ENCODE measurements at places on chromosomes 7 and 10.

DNA sequence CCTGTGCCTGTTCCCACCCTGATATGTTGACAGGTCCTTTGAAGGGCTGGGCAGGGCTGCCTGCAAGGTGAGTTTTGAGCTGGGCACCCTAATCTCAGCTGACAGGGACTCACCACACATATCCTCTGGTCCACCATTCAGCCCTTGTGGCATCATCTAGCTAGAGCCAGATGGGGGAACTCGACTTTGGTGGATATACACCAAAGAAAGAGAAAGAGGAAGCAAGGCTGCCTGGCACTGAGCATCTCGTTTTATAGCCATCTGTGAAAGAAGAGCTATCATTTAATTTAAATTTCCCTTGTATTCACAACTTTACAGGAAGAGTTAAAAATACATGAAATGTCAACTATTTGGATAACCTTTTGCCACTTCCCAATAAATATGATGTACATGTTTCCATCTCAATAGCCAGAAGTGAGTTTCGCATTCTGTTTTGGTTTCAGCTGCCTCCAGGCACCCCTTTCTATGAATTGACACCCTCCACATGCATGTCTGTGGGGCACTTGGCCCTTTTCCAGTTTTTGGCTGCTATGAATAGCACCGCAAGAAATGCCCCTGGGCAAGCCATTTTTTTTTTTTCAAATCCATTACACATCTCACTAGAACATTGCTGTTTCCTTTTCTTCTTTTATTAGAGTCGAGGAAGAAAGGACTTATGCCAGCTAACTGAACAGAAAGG, 22.9 kb upstream of the GRB10 start:
- H3K36me3 ChIP-seq: no peaks in the 10 kb centered on the region
- H3K4me3 ChIP-seq: no peak overlapping the region
- DNase-seq: no peak

- peaks cover 9% of the 10 kb centered on the region for H3K36me3 ChIP-seq
- H3K4me1 ChIP-seq: no peaks in the 10 kb centered on the region
- DNase-seq: no peak
- no peak overlapping the region for H3K27ac ChIP-seq
Observed at GRCh38 chr7:99073839-99074446, 70.0 kb downstream of the SMURF1 start.

DNA sequence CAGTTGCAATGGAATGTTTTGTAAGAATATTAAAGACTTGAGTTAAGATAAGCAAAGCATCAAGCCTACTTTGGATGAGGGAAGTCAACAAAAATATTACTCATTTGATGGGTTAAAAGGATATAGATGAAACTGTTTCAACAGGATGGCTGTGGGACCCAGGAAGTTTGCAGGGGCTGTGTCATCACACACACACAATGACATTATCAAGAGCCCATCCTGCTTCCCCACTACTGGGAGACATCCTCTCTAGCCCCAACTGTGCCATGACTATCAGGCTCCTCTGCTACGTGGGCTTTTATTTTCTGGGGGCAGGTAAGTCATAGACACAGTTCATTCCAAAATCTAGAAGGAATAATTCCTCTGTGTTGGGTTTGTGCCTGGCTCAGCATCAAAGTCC, 78.8 kb upstream of the PRSS1 start:
- no peaks in the 10 kb centered on the region for H3K36me3 ChIP-seq
- no peak for DNase-seq
- H3K27me3 ChIP-seq: no peaks in the 10 kb centered on the region
- H3K4me3 ChIP-seq: no peak overlapping the region

DNA sequence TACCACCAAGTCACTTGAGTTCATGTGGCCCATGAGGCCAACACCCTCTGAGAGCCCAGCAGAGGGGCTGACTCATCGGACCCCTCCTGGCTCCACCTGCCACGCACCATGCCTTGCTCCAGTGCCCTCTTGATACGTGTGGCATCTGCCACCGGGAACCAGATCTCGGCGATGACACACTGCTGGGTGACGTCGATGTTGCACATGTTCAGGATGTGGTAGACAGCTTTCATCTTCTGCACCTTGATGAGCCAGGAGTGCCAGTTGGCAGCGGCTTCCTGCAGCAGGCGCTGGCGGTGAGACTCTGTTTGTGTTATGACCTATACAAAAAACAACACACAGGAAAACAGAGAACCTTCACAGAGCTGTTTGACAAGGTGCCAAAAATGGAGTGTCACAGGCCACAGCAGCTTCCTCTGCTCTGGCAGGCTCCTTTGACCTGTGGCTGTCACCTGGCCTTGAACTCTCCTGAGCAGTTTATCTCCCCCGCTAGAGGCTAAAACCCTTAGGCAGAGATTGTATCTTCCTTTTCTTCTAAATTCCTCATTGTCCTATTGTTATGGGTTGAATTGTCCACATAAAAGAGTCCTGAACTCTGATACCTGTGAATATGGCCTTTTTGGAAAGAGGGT, 45.2 kb upstream of the TMEM213 start:
- no peaks in the 10 kb centered on the region for H3K4me1 ChIP-seq
- H3K36me3 ChIP-seq: no peaks in the 10 kb centered on the region
- H3K27me3 ChIP-seq: no peaks in the 10 kb centered on the region

DNA sequence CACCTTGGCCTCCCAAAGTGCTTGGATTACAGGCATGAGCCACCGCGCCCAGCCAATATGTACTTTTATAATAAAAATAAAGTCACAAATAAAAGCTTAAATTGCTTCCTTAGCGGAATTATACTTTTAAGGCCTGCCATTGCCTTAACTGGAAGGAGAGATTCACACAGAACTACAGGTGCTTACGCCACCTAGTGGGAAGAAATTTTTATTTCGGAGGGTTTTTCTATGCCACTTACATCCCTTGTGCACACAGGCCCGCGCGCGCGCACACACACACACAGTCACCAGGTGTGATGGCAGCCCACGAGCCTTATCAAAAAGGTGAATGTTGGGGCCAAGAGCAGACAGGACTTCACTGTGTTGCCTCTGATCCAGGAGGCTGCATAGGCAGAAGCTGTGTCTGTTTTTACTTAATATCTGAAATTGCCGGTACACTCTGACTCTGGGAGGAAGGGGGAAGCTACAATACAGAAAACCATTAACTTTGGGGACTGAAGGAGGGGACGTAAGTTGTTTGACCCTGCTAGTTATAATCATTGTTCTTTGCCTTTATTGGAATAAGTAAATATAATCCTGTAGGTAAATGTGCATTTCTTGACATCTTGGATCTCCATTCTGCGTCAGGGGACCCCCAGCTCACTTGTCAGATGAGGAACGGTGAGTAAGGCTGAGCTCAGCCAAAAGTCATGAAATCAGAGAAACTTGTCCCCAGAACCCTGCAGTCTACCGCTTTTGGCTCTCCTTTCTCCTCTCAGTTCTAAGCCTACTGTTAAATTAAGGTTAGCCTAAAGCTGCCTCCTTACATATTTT, 87.1 kb downstream of the SLC16A9 start:
- H3K36me3 ChIP-seq: no peaks in the 10 kb centered on the region
- peaks cover 4% of the 10 kb centered on the region for H3K4me1 ChIP-seq

GRCh38 chr7:13288516-13288915, 601.1 kb downstream of the ARL4A start:
- no peaks in the 10 kb centered on the region for H3K36me3 ChIP-seq
- H3K27ac ChIP-seq: no peak overlapping the region
- DNase-seq: no peak

GRCh38 chr10:80416479-80417098, 8.2 kb downstream of the PRXL2A start:
- no peak overlapping the region for H3K4me3 ChIP-seq
- no peak overlapping the region for H3K27ac ChIP-seq
- no peaks in the 10 kb centered on the region for H3K36me3 ChIP-seq
- peaks cover 9% of the 10 kb centered on the region for H3K4me1 ChIP-seq
- DNase-seq: no peak

DNA sequence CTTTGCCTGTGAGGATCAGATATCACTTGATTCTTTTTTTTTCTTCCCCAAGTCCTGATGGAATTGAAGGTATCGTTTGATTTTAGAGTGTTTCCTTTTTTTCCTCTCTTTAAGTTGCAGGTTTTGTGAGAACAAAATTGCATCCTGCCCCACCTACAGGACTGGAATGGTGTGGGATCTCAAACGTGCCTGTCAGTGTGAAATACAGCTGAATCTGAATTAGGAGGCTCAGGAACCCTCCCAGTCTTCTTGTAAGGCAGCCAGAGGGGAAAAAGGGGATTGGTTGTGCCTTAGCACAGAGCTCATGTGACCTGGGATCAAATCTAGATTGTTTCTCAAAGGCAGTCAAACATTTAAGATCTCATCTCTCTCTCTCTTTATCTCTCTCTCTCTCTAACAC, 32.7 kb upstream of the KLHL7 start:
- H3K4me3 ChIP-seq: no peak overlapping the region
- H3K27me3 ChIP-seq: no peaks in the 10 kb centered on the region
- H3K4me1 ChIP-seq: no peaks in the 10 kb centered on the region
- no peak overlapping the region for H3K27ac ChIP-seq

DNA sequence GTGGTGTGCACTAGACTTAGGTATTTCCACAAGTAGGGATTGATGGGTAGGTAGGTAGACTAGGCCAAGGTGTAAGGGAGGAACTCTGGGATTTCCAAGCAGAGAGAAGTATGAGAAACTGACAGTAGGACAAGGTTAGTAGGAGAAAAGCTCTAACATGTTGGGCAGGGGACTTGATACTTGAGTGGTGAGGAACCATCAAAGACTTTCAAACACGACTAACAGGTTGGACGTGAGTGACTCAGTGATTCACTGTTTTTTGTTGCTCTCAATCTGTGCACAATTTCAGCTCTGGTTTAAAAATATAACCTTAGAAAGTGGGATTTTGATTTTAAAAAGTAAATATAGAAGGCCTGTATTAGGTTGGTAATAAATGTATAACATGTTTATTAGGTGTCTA, 44.4 kb downstream of the KLHDC10 start:
- H3K27ac ChIP-seq: no peak overlapping the region
- H3K36me3 ChIP-seq: peaks cover 9% of the 10 kb centered on the region
- H3K4me1 ChIP-seq: no peaks in the 10 kb centered on the region
- DNase-seq: no peak

DNA sequence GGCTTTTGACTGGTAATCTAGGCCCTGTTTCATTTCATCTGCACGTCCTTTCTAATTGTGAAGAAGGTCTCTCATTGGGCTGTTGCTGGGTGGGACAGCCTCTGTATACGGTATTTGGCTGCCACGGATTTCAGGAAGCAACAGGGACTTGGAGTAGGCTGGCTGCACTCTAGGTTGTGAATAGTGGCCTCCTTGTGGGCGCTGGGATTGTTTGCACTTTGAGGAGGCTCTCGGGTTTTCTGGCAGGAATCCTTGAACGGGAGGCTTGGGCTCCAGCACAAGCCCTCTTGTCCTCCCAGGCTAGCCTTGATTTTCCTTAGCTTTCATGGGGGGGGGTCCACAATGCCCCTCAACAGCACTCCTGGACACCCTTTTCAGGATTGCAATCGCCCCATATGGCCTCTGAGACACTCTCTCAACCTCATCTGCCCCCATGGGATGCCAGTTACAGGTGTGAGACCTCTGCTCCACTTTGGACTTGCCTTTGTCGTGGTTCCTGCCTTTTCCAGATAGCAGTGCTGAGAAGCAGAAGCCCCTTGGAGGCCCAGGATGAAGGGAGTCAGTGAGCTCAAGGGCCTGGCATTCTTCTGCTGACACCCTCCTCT, 33.9 kb upstream of the ZNF273 start:
- H3K27me3 ChIP-seq: no peaks in the 10 kb centered on the region
- H3K36me3 ChIP-seq: no peaks in the 10 kb centered on the region
- no peak for DNase-seq
- H3K4me1 ChIP-seq: no peaks in the 10 kb centered on the region
- no peak overlapping the region for H3K4me3 ChIP-seq
- no peak overlapping the region for H3K27ac ChIP-seq

GRCh38 chr10:88793712-88794299, 8.7 kb upstream of the LIPM start:
- DNase-seq: peak; percentile 23
- H3K4me3 ChIP-seq: no peak overlapping the region
- H3K4me1 ChIP-seq: peaks cover 37% of the 10 kb centered on the region
- no peaks in the 10 kb centered on the region for H3K36me3 ChIP-seq
- peaks cover 16% of the 10 kb centered on the region for H3K27me3 ChIP-seq

GRCh38 chr7:139264220-139264619, 33.2 kb downstream of the UBN2 start:
- no peak for DNase-seq
- H3K27me3 ChIP-seq: no peaks in the 10 kb centered on the region
- H3K27ac ChIP-seq: no peak overlapping the region
- no peak overlapping the region for H3K4me3 ChIP-seq
- H3K4me1 ChIP-seq: peaks cover 4% of the 10 kb centered on the region

DNA sequence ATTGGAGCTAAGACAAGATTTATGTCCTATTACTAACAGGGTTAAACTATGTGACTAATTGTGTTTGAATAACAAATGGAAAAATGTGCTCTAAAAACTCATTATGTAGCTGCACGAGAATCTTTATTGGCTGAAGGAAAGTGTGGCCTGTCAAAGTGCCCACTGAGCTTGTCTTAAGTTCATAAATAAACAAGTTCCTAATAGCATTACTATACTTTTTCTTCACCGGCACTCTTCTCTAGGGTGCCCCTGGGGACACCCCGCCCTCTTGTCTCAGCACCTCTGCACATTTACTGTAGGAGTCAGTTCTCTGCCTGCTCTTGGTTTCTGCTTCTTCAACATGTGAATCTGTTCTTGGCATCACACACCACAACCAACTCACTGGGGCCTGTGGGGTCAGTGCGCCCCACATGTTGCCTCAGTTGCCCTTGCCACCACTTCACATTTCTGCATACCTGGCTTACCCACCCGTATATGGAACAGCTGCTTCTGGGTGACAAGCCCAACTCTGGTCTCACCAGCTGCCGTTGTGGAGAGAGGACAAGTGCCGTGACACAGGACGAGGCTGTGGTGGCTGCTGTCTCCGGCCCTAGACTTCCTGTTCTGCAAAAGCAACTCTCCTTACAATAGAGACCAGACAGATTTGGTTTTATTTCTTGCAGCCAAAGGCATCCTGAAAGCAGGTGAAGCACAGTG, 96.3 kb upstream of the DDC start:
- no peak overlapping the region for H3K4me3 ChIP-seq
- H3K27ac ChIP-seq: no peak overlapping the region
- H3K4me1 ChIP-seq: peaks cover 58% of the 10 kb centered on the region
- DNase-seq: peak; percentile 36
- H3K27me3 ChIP-seq: no peaks in the 10 kb centered on the region

- H3K4me3 ChIP-seq: no peak overlapping the region
- no peak for DNase-seq
- no peak overlapping the region for H3K27ac ChIP-seq
- no peaks in the 10 kb centered on the region for H3K4me1 ChIP-seq
- no peaks in the 10 kb centered on the region for H3K27me3 ChIP-seq
Observed at GRCh38 chr10:16184096-16184597, 252.7 kb upstream of the PTER start.

DNA sequence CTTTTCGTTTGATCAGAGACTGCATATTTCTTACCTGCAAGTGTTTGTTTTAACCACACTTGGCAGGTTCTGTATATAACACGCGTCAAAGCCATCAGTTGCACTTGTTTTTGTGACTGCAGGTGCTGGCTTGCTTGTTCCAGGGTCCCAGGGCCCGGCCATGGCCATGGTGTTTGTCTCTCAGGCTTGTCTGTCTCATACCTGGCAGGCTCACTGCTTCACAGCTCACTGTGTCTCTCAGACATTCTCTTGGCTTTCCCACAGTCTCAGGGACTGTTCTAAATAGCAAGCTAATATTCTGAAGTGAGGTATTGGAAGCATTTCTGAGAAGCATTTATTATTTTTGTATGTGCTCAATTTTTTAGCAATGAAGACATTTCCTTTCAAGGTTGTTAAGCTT, 46.9 kb downstream of the GPR141 start:
- H3K4me3 ChIP-seq: no peak overlapping the region
- DNase-seq: no peak
- peak overlapping the region; percentile 86 for H3K27ac ChIP-seq
- H3K36me3 ChIP-seq: peaks cover 4% of the 10 kb centered on the region
- no peaks in the 10 kb centered on the region for H3K27me3 ChIP-seq
- peaks cover 47% of the 10 kb centered on the region for H3K4me1 ChIP-seq
